ENCODE measurements at places on chromosomes 3 and 15.
A peak's percentile ranks its signal among the peaks of the same experiment; 100 is the strongest.

DNA sequence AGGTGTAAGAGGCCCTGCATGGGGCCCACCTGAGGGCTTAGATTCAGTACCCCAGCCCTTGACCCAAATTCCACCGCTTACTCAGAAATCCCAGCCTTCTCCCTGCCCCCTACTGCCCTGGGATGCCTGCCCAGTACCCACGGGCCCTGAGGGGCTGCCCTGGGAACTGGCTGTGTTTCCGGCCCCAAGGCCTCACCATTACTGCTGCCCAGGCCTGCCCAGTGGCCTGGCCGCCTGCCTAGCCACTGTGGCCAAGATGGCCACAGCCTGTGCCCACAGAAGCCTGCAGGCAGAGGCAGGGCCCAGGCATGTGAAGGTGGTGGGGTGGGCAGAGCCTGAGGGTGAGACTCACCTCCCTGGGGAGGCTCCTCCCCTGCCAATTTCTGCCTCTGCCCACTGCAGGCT, 6.1 kb upstream of the PRKCD start:
- H3K27ac ChIP-seq: no peak overlapping the region
- H3K4me1 ChIP-seq: peaks cover 9% of the 10 kb centered on the region
- DNase-seq: no peak
- H3K36me3 ChIP-seq: no peaks in the 10 kb centered on the region

GRCh38 chr15:27485265-27485664, 514.3 kb downstream of the GABRG3 start:
- peaks cover 15% of the 10 kb centered on the region for H3K4me1 ChIP-seq
- H3K4me3 ChIP-seq: no peak overlapping the region
- H3K27ac ChIP-seq: no peak overlapping the region

DNA sequence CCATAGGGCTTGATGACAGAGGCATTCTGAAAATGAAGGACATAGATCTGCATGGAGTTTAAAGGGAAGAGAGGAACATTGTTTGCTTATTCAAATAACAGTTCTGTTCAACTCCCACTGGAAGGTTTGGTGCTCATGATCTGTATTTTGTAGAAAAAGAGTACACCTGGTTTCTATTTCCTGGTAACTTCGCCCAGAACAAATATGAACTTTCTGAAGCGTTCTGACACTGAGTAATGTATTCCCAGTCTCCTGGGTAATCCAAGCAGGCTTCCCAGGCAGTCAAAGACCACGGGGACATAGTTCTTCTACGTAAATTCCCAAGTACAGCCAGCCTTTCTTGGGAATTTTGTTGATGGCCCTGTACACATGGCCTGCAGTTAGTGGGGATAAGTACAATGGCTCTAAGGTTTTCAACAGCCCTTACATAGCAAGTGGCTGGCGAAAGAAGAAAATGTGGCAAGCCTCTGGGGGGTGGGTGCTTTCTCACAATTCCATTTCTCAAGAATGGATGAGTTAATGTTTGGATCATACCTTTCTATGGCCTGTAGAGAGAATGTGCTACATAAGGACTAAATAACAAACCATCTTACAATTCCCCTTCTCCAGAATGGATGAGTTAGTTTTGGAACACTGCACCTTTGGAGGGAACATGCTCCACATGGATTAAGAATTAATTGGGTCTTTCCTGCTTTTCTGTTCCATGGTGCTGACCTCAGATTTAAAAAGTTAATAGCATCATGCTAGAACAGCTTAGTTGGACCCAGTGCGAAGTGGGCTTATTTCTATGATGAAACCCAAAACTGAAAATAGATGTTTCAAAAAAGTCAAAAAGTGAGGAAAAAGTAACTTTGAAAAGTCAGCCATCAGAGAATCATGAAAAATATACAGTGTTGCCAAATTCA, 52.7 kb downstream of the COL6A6 start:
- no peaks in the 10 kb centered on the region for H3K27me3 ChIP-seq
- DNase-seq: no peak
- H3K27ac ChIP-seq: no peak overlapping the region
- H3K36me3 ChIP-seq: no peaks in the 10 kb centered on the region
- H3K4me3 ChIP-seq: no peak overlapping the region
- no peaks in the 10 kb centered on the region for H3K4me1 ChIP-seq

GRCh38 chr15:61524545-61524944, 295.4 kb upstream of the RORA start:
- H3K27me3 ChIP-seq: no peaks in the 10 kb centered on the region
- DNase-seq: no peak
- H3K36me3 ChIP-seq: no peaks in the 10 kb centered on the region
- H3K27ac ChIP-seq: no peak overlapping the region
- H3K4me1 ChIP-seq: peaks cover 19% of the 10 kb centered on the region
- no peak overlapping the region for H3K4me3 ChIP-seq

DNA sequence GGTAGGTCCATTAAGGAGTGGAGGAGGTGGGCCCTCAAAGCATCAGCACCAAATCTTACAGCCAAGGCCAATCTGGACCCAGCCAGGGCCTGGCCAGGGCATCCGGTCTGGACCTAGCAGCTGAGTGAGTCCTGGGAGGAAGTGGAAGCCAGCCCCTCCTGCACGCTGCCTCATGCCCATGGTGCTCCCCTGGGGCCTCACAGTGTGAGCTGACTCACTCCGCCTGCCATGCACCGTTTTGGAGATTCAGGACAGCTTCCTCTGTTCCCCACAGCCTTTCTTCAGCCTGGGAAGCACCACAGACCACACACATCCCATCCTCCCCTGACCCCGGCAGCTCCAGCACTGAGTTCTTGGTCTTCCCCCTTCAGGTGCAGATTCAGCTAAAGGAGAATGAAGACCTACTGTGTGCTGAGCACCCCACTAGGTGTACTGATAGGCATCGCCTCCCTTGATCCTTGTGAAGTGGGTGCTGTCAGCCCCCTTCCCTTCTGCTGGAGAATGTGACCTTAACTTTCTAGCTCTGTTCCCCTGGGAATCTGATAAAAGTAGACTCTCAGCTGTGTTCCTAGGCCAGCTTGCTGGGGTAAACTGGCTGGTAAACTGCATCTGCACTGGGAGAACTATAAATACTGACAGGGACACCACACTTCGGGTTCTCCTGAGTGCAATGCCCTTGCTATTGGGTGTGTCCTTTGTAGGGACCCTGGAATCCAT, 36.8 kb upstream of the SEC13 start:
- H3K27ac ChIP-seq: no peak overlapping the region
- no peak overlapping the region for H3K4me3 ChIP-seq
- no peak for DNase-seq
- no peaks in the 10 kb centered on the region for H3K4me1 ChIP-seq

DNA sequence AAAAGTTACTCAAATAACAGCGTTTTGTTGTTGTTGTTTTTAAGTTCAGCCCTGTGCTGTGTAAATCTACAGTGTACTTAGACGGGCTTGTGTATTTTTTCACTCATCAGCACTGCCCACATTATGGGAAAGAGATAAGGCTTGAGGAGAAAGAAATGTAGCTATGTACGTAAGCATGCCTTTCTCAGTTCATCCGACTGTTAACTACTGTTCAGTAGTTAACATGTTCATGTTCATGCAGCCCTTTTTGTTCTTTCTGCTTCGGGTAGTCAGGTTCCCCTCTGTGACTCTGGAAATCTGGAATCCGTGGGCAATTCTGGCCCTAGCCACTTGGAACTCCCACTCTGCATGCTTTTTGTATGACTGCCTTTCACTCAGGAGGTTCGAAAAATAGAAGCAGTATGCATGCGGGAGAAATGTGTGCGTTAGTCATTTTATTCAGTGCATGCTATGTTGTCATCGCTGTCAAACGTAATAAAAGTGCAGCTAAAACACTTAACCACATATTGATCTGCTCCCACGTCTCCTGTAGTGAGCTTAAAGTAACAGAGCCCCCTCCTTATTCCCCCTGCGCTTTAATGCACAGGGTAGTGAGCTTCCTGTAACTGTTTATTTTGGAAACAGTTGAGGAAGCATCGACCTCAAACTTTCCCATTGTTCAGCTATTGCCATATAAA, 283.1 kb upstream of the NR2F2 start:
- H3K27ac ChIP-seq: no peak overlapping the region
- H3K36me3 ChIP-seq: no peaks in the 10 kb centered on the region
- H3K4me3 ChIP-seq: no peak overlapping the region
- no peak for DNase-seq

GRCh38 chr15:80780416-80781221, 1.4 kb downstream of the CEMIP start:
- peaks cover 9% of the 10 kb centered on the region for H3K4me1 ChIP-seq
- peaks cover 68% of the 10 kb centered on the region for H3K27me3 ChIP-seq
- H3K4me3 ChIP-seq: peak overlapping the region; percentile 64
- no peaks in the 10 kb centered on the region for H3K36me3 ChIP-seq
- H3K27ac ChIP-seq: no peak overlapping the region

- H3K27me3 ChIP-seq: no peaks in the 10 kb centered on the region
- no peak overlapping the region for H3K27ac ChIP-seq
- no peak for DNase-seq
- H3K4me1 ChIP-seq: peaks cover 7% of the 10 kb centered on the region
These were observed 135.2 kb downstream of the RYR3 start for GRCh38 chr15:33445984-33446383.

DNA sequence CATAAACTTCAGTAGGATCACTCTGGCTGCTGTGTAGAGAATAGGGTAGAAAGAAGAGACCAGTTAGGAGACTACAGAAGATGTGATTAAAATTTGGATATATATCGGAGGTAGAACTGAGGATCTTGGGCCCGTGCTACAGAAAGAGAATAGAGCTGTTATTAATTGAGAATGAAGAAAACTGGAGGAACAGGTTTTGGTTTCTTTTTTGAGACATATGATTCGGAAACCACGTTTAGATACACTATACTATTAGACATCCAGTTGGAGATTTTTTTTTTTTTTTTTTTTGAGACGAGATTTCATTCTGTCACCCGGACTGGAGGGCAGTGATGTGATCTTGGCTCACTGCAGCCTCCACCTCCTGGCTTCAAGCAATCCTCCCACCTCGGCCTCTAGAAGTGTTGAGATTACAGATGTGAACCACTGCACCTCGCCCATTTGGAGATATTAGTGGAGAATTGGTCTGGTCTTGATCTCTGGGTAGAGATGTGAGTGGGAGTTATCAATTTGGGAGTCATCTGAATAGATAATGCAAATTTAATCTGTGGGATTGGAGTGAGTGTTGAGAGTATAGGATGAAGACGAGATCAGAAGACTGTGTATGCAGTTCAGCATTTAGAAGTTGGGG, 50.9 kb downstream of the TCF12 start:
- peaks cover 13% of the 10 kb centered on the region for H3K4me1 ChIP-seq
- H3K36me3 ChIP-seq: no peaks in the 10 kb centered on the region
- H3K27me3 ChIP-seq: no peaks in the 10 kb centered on the region
- H3K27ac ChIP-seq: no peak overlapping the region

- H3K27me3 ChIP-seq: no peaks in the 10 kb centered on the region
- no peak for DNase-seq
- H3K4me1 ChIP-seq: peaks cover 11% of the 10 kb centered on the region
- peaks cover 6% of the 10 kb centered on the region for H3K36me3 ChIP-seq
- H3K27ac ChIP-seq: no peak overlapping the region
These were observed 31.7 kb downstream of the ATP2C1 start for GRCh38 chr3:130925628-130926027.

DNA sequence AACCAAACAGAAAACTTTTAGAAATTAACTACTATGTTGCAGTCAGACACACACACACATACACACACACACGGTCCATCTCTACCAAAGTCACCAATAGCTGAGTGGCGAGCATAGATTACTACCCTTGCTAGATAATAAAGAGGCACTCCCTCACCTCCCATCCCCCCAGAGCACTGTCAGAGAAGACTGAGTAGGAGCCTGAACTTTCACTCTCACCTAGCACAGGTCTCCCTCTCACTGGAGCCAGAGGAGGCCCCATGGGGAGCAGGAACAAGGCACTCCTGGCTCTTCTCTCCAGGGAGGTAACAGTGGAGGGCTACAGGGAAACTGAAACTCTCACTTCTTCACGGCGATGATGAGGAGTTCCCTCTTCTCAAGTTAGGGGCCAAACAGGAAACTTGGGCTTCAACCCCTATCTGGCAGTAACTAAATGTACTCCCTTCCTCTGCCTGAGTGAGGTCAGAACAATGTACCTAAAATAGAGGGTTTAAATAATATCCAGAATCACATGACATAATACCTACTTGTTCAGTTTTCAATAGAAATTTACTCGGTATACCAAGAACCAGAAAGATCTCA, 975.3 kb upstream of the GBE1 start:
- DNase-seq: no peak
- H3K27ac ChIP-seq: no peak overlapping the region
- no peaks in the 10 kb centered on the region for H3K27me3 ChIP-seq
- peaks cover 14% of the 10 kb centered on the region for H3K4me1 ChIP-seq

DNA sequence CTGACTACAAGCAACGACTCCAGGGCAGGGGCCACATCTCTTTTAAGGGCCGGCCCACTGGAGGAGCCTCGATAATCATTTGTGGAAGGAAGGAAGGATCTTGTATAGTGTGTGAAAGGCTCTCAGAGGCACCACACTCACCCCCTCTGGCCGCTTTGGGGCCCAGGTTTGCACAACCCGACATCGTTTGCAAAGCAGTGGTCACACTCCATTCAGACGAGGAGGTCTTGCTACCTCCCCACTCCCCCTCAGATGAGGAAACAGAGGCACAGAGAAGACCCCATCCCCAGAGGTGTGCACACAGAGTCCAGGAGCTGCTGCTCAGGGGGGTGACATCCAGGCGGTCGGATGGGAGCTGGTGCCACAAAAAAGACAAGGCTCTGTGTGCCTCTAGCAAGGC, 29.6 kb downstream of the IQSEC1 start:
- H3K4me1 ChIP-seq: peaks cover 77% of the 10 kb centered on the region
- H3K36me3 ChIP-seq: no peaks in the 10 kb centered on the region
- DNase-seq: no peak

GRCh38 chr3:61522060-61522459, 39.3 kb upstream of the PTPRG start:
- peaks cover 28% of the 10 kb centered on the region for H3K4me1 ChIP-seq
- H3K36me3 ChIP-seq: no peaks in the 10 kb centered on the region
- H3K27ac ChIP-seq: peak overlapping the region; percentile 41
- no peaks in the 10 kb centered on the region for H3K27me3 ChIP-seq
- DNase-seq: peak; percentile 74
- H3K4me3 ChIP-seq: no peak overlapping the region

DNA sequence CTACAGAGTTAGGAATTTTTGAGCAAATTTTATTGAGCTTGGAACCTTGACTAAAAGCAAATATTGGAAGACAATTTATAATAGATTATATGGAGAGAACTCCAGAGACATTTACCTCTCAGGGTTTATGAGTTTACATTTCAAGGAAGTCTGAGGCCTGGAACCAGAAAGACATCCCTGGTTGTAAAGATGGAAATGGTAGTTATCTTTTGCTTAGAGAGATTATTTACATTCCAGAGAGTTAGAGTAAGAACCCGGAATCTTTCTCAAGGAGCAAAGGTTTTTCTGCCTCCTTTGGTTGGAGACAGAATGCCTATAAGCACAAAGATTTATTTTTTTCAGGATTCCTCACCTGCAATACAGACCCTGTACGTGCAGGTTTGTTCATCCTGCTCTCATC, 458.1 kb downstream of the TBL1XR1 start:
- H3K4me1 ChIP-seq: no peaks in the 10 kb centered on the region
- no peak for DNase-seq
- no peaks in the 10 kb centered on the region for H3K27me3 ChIP-seq
- H3K4me3 ChIP-seq: no peak overlapping the region
- no peaks in the 10 kb centered on the region for H3K36me3 ChIP-seq
- no peak overlapping the region for H3K27ac ChIP-seq

GRCh38 chr15:44011238-44011854, 183.7 kb downstream of the FRMD5 start:
- no peaks in the 10 kb centered on the region for H3K36me3 ChIP-seq
- H3K27ac ChIP-seq: no peak overlapping the region
- DNase-seq: no peak

GRCh38 chr3:134993011-134993410, 198.0 kb downstream of the EPHB1 start:
- H3K27ac ChIP-seq: no peak overlapping the region
- H3K36me3 ChIP-seq: no peaks in the 10 kb centered on the region
- H3K27me3 ChIP-seq: no peaks in the 10 kb centered on the region
